COLO829 (cell line): ENCODE measurements at places on chromosomes 6 and 20.

DNA sequence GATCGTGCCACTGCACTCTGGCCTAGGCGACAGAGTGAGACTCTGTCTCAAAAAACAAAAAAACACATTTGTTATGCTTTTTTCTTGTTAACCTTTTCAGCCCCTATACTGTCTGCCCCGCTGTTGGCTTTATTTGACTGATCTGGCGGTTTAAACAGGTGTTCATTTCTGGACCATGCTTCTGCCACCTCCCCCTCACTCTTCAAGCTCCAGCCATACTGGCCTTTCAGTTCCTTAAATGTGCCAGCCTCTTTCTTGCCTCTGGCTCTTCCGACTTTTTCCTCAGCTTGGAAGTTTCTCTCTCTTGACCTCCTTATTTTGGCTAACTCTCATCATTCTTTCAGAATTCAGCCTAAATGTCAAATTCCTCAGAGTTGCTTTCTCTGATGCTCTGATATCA lies 35.2 kb upstream of the TXLNB start:
- no peak for DNase-seq

DNA sequence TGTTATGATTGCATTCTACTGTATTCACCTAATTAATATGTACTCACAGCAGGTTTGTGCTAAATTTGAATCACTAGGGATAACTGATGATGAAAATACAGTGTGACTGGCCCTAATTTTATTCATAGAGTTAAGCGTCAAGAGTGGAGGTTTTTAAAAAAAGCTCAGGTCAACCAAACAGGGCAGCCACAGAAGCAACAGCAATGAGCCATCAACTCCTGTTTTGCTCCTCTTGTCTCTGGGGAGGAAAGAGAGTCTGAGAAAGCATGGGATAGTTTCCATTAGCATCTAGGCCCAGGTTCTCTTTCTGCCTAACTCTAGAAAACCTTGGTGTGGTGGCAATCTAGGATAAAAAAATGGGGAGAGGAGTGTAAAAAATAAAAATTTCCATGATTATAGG lies 122.1 kb downstream of the OGFRL1 start:
- no peak for DNase-seq

- DNase-seq = no peak
Measured at GRCh38 chr6:139060332-139060731, 31.8 kb downstream of the ABRACL start.

DNA sequence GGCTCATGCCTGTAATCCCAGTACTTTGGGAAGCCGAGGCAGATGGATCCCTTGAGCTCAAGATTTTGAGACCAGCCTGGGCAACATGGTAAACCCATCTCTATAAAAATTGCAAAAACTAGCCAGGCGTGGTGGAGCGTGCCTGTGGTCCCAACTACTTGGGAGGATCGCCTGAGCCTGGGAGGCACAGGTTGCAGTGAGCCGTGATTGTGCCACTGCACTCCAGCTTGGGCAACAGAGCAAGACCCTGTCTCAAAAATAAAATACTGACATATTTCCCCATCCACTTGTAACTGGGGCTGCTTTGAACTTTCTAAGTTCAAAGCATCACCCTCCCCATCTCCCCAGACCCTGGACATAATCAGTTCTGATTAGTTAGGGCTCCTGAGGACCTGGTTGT lies 7.2 kb upstream of the MMP9 start:
- no peak for DNase-seq
